Right hindlimb (tissue), 1 donor: ENCODE measurements at places on chromosomes 12 and 14.

GRCh38 chr12:2475984-2476383, 318.8 kb upstream of the FKBP4 start:
- no peak for DNase-seq

- DNase-seq, result no peak
Observed at GRCh38 chr14:58104808-58105207, 47.2 kb downstream of the ARMH4 start.

- no peak for DNase-seq
Observed at GRCh38 chr12:18951218-18951617, 178.3 kb upstream of the PLEKHA5 start.

DNA sequence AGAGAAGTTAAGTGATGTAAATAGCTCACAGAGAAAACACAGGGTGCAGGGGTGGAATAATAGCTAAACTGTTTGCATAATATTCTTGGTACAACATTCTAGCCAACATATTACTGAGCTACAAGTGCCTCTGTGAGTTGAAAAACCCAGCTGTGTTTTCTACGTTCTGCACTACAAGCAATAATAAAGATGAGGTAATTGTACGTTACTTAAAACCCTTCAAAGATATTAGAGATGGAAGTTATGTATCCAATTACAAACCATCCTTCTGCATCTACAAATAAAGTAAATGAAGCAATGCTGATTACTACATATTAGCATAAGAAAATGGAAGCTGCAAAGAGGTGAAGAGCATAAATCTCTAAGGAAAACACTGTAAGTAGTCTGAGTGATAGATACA, 271.4 kb downstream of the SSPN start:
- DNase-seq, result no peak

GRCh38 chr12:88361493-88361892, 218.8 kb downstream of the KITLG start:
- DNase-seq, result no peak

DNA sequence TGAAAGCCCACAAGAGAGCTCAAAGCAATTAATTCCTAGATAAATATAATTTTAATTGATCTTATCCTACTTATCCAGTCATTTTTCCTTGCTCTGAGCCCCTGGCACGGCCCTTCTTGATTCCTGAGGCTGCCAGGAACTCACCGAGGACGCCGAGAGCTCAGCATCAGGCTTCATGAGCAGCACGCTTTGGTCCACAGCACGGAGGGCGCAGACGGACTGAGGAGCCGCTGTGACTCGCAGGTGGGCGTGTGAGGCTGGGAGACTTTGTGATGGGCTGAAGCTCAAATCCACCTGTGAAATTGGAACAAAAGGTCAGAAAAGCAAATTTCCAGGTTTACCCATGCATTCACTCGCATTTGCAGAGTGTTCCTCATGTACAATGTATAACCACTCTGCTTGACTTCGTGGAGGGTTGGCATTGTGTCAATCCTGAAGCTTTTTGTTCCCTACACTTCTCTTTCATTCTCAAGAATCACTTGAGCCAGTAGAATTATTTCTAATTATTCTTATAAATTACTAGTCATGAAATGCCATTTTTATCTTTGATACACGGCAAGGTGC, 17.2 kb downstream of the A2M start:
- DNase-seq, result no peak

DNA sequence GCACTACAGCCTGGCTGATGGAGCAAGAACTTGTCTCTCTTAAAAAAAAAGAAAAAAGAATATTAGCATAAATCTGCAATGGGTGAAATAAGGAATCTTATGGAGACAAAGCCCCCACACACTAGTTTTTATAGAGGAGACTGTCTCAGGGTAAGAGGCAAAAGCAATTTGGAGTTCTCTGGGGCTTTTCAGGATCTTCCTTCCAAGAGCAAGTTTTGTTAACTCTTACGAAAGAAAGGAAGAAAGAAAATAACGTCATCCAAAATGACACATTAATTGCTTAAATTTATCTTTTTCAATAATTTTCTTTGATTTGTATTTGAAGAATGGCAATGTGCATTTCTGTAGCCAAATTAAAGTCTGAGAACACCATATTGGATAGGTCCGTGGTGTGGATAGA, 3.8 kb downstream of the PDE6H start:
- no peak for DNase-seq

GRCh38 chr12:131045705-131046460, 92.2 kb downstream of the ADGRD1 start:
- DNase-seq, result no peak

GRCh38 chr14:99351166-99352007, 79.4 kb upstream of the BCL11B start:
- DNase-seq, result no peak

GRCh38 chr12:114403011-114403689, 2.8 kb downstream of the TBX5 start:
- no peak for DNase-seq

DNA sequence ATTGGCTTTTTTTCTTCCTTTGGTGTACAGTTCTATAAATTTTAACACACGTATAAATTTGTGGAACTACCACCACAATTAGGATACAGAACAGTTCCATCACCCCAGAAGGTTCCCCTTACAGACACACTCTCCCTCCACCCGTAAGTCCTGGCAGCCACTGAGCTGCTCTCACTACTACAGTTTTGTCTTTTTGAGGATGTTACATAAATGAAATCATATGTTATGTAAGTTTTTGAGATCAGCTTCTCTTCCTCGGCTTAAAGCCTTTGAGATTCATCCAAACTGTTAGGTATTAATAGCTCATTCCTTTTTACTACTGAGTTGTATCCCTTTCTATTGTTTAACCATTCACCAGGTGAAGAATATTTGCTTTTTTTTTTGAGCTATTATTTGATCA, 74.3 kb upstream of the SLC24A4 start:
- DNase-seq, result peak; percentile 54
